ENCODE measurements at places on chromosomes 11 and 22.
A peak's percentile ranks its signal among the peaks of the same experiment; 100 is the strongest.

GRCh38 chr22:32801537-32802236 lies at the start of gene TIMP3:
TIMP3 (plus strand) TSS chr22:32801705; CDS start chr22:32802002, 297 bp downstream.
- DNase-seq = peak; percentile 87

GRCh38 chr22:41841085-41841712 lies 8.3 kb downstream of the SREBF2 start:
- no peak for DNase-seq

GRCh38 chr22:20750461-20751184 lies 23.3 kb upstream of the SERPIND1 start:
- DNase-seq = no peak

- DNase-seq = no peak
Measured at GRCh38 chr11:104713401-104713800, 184.9 kb downstream of the CASP12 start.

DNA sequence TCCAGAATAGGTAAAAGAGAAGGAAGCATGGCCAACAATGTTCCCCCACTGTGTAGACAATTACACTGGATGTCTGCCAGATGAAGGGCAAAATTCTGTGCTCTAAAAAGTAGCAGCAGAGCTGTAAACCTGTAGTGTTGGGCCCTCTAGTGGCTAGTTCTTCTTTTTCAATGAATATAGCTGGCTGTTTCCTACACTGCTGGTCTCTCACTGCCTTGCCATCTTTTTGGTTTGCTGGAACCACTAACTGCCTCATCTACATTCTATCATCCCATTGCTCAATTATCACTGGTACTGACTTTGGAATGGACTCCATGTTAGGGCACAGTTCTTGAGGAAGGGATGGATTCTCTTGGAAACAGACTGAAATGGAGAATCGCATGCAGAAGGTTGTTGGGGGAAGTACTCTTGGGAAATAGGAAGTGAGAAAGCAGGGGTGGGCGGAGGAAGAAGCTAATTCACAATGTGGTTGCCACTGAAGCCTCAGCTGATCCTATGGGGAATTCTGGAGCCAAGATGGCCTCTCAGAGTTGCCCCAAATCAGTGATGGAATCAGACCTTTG lies 17.9 kb downstream of the KCNE3 start:
- DNase-seq = no peak

DNA sequence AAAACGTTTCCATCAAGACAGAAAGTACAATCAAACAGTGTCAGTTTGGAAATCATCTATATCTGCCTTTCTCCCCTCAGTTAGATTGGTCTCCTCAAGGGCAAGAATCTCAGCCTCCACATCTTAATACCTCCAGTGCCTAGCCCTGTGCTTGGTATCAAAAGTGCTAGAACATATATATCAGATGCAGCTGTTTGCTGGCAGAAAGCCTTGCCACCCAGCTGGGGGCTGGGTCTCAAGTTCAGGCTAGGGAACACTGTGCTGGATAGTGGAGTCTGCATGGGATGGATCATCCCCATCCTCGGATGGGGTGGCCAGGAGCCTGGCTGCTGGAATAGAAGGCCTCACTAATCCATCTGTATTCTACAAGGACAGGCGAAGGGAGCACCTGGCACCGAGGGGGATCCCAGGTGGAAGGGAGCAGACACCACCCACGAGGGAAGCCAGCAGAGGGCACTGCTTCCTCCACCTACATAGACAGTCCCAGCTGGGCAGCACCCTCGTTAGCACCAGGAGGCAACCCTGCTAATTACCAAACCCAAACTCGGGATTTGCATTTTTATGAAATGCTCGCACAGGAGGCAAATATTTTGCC lies 602.2 kb downstream of the BUD13 start:
- DNase-seq = peak; percentile 46

- DNase-seq = no peak
Measured at GRCh38 chr11:131913267-131913666, 542.9 kb downstream of the NTM start.

DNA sequence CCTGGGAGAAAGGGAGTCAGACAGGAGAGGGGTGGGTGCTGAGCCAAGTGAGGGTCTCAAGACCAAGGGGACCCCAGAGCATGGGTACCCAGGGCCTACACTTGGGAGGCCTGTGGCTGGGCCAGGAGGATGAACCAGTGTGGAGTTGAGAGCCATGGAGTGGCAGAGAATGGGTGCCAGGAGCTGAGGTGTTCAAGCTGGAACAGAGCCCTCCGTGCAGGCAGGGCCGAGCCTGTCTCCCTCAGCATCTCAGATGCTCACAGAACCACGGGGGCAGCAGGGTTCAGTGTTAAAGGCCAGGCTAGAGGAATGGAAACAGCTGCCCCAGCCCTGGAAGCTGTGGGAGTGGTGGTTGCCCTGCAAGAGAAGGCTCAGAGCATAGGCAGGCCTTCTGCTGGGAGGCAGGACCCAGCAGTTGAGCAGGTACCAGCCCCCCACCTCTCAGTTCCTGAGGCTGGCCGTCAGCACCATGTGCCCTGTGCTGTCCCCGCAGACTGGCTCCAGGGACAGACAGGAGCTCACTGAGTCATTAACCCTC lies 32.3 kb downstream of the RSPH14 start:
- DNase-seq = no peak

DNA sequence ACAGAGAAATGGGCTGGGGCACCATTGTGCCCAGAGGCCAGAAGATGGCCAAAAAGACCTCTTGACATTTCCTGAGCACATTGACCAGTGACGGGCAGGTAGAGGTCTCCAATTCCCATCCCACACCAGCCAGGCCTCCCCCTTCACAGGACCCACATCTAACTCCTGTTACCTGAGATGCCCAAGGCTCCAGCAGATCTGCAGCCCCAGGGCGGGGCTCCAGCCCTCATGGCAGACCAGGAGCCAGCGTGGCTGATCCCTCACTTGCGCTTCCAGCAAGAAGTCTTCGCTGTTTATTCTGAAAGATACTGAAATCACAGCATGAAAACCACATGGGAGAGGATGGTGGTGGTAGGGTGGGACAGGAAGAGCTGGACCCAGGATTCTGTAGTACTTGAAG lies 9.0 kb downstream of the TMPRSS5 start:
- DNase-seq = no peak

DNA sequence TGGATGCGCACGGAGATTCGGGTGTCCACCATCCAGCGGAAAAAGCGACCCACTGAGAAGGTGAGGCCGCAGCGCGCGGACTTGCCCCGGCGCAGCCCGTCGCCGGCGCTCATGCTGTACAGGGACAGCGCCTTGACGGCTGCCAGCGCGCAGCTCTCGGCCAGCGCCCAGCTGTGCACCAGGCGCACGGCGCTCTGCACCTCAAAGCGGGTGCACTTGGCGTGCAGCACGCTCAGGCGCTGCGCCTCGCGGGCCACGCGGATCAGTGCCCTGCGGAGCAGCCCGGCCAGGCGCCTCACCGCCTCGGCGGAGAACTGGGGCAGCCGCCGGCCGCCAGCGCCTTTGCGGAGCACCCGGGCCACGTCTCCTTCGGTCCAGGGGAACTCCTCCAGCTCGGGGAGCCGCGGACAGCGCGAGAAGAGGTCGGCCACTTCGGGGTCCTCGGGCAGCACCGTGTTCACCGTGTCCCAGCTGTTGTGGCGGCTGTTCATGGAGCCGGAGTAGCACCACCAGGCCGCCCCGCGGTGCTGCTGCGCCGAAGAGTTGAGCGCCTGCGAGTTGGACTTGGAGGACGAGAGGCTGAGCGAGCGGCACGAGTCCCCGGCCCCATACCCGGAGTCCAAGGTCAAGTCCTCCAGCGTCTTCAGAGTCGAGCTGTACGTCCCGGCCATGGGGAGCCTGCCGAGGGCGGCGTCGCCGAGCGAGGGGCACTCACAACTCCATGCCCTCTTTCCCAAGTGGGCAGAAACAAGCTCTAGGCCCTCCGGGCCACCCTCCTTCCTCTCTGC lies 703 bp downstream of the ABTB2 start:
- DNase-seq = peak; percentile 83

DNA sequence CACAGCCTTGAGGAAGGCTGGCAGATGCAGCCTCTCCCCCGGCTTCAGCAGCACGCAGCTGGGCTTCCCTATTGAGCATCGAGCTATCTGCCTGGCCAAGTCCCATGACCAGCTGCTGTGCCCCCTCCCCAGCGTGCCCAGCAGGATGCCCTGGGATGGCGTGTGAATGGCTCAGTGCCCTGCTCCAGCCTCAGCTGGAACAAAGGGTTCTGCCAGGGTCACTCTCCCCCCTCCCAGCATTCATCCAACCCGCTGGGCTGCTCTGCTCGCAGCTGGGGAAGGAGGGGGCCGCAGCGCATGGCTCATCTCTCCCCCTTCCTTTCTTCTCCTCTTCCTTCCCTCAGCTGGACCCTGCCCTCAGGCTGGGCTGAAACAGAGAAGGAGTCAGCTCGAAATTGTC lies 14.5 kb downstream of the LRP4 start:
- no peak for DNase-seq
